ENCODE measurements at places on chromosomes 7 and 10.

GRCh38 chr10:127756264-127756663 lies 19.3 kb downstream of the FOXI2 start:
- no peak for DNase-seq

DNA sequence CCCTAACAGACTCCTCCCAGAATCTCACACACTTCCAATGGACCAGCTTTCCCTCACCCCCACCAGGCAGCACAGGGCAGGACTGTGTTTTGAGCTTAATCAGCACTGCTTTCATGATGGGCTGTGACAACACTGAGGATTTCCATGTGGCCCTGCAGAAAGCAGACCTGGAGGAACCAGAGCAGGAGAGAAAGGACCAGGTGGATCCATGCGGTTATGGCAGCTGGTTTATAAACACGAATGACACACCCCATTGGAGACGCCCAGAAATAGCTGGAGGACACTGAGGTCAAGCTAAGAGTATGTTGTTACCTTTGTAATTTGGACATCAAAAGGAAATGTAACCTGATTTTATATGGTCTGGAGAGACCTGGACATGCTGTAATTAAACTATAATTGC lies 31.7 kb upstream of the HERPUD2 start:
- no peak for DNase-seq

DNA sequence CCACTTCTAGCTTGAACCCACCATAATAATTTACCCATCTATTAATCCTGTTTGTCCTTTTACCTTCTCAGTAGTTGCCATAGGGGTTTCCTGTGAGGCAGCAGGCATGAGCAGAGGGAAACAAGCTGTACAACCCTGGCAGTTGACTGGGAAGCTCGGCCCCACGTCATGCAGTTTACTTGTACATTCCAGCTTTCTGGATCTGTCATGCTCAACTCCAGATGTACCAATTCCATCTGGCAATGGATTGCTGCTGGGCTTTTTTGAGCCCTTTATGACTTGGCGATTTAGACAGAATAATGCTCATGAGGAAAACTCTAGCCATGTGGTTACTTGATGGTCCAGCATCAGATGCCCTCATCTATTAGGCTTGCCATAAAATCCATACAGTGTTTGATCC lies 112.5 kb downstream of the GNAI1 start:
- DNase-seq: no peak

GRCh38 chr10:127735156-127735555 lies 1.8 kb upstream of the FOXI2 start:
- DNase-seq: no peak

DNA sequence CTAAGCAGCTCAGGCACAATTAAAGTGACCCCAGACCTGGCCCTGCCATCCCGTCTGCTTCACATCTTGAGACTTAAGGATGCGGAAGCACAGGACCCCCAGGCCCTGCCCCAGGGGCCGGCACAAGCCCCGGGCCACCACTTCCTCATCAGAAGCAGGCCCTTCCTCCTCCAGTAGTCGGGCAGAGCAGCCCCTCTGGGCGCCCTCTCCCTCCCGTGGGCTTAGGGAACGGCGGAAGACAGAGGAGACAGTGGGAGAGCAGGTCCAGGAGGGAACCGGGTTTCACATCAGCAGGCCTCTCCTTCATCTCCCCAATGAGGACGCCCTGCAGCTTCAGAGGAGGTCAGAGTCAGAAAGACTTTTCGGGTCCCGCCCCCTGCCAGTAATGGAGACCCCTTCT lies 135.7 kb upstream of the PPIF start:
- no peak for DNase-seq

DNA sequence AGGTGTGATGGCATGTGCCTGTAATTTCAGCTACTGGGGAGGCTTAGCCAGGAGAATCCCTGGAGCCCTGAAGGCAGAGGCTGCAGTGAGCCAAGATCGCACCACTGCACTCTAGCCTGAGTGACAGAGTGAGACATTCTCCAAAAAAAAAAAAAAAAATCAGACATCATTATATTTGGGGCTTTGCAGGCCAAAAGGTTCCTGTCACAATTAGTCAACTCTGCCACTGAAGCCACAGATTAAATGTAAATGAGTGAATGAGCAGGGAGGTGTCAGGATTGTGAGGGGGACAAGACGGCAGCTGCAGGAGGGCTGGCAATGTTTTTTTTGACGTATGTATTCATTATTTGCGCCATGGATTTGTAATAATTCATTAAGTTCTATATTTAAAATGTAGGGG lies 3.3 kb downstream of the ZNF33B start:
- DNase-seq: no peak

DNA sequence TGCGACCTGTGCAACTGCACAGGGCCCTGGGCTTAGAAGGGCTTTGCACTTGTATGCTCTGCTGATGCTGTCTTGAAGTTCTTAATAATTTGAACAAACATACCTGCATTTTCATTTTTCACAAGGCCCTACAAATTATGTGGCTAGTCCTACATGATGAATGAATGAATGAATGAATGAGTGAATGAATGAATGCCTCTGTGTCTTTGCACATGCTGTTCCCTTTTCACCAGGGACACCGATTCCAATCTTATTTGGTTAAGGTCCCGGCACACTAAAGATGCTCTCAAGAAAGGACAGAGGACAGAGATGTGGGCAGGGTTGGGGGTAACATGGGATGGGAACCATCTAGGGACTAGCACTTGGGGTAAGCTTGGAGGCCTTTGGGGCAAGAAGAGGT lies 39.4 kb upstream of the CHST3 start:
- no peak for DNase-seq

- no peak for DNase-seq
Observed at GRCh38 chr10:84825330-84825729, 496.9 kb downstream of the CCSER2 start.

DNA sequence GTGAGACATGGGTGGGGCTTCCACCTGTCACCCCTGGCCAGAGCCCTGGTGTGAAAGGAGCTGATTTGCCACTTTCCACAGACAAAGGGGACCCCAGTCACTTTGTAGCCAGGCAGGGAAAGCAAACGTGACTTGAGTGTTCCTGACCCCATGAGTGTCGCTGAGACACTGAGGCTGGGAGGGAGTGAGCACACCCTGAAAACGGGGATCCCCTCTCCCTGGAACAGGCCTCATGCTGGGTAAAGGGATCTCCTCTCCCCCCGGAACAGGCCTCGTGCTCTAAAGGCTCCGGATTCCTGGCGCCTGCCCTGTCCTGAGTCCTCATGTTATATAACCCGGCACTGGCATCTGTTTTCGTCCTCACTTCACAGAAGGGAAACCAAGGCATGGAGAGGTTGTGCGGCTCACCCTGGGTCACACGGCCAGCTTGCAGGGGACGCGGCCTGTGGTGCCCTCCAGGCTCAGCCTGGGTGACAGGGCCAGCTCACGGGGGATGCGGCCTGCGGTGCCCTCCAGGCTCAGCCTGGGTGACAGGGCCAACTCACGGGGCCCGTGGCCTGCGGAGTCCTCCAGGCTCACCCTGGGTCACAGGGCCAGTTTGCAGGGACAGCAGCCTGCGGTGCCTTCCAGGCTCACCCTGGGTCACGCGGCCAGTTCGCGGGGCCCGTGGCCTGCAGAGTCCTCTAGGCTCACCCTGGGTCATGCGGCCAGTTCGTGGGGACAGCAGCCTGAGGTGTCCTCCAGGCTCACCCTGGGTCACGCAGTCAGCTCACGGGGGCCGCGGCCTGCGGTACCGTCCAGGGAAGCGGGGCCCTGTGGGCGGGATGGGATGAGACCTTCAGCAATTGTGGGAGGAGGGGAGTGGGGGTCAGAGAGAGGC lies 104.7 kb downstream of the PDGFA start:
- no peak for DNase-seq

- DNase-seq: no peak
Observed at GRCh38 chr10:81036257-81036656, 498.6 kb downstream of the SH2D4B start.

DNA sequence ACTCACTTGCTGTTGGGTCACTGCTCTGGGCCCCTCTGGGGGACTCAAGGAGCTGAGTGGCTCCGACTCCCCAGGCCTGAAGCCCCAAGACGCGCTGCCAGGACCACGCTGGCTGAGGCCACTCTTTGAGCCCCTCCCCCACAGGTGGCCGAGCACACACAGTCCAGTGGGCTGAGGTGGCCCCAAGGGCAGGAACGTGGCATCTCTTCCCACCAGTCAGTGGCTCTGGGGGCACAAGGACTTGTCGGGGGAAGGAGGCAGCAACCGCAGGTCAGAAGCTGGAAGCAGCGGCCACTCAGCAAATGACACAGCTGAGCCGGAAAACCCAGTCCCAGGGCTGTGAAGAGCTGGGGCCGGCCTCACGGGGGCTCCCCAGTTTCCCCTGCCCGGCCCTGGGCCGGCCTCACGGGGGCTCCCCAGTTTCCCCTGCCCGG lies 24.1 kb downstream of the GRIFIN start:
- DNase-seq: no peak

DNA sequence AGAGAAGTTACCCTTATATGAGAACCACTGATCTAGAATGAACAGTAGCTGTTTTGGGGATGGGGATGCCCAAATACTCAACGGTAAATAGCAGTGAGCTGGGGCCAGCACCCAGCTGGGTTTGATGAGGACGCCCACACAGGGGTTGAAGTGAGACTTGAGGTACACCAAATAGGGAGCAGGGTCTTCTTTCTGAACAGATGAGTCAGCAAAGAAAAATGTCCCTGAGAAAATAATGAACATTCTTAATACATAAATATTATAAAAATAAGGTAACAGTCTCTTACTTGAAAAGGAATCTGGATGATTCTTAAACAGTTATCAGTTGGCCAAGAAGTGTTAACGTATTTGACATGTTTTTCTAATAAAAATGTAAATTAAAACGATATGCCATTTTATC lies 2.0 kb downstream of the PRSS37 start:
- no peak for DNase-seq

GRCh38 chr10:31154996-31155395 lies 123.3 kb upstream of the ZNF438 start:
- no peak for DNase-seq

DNA sequence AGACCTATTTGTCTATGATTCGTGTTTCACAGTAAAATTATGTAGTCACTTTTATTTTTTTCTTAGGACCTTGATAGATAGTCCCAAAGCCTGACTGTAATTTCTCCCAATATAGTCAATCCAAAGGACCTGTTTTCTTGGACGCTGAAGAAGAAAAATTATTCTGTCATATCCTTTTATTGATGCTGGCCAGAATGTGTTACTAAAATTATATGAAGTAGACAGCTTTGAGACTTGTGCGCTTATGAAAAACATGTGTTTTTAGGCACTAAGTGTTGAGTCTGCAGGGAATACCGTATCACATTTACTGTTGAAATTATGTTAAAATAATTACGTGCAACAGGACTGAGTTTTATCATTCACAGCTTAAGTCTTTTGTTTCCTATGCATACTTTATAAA lies 17.9 kb downstream of the TES start:
- DNase-seq: no peak

DNA sequence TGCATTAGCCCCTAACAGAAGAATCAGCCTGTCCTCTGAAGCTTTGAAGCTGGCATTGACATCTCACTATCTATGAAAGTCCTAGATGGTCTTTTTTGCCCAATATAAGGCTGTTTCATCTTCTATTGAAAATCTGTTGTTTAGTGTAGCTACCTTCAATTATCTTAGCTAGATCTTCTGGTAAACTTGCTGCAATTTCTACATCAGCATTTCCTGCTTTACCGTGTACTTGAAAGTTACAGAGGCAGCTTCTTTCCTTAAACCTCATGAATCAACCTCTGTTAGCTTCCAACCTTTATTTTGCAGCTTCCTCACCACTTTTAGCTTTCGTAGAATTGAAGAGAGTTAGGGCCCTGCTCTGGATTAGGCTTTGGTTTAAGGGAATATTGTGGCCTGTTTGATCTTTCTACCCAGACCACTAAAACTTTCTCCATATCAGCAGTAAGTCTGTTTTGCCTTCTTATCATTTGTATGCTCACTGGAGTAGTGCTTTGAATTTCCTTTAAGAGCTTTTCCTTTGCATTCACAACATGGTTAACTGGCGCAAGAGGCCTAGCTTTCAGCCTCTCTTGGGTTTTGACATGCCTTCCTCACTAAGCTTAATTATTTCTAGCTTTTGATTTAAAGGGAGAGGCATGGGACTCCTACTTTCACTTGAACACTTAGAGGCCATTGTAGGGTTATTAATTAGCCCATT lies 32.5 kb downstream of the ARID5B start:
- DNase-seq: no peak

DNA sequence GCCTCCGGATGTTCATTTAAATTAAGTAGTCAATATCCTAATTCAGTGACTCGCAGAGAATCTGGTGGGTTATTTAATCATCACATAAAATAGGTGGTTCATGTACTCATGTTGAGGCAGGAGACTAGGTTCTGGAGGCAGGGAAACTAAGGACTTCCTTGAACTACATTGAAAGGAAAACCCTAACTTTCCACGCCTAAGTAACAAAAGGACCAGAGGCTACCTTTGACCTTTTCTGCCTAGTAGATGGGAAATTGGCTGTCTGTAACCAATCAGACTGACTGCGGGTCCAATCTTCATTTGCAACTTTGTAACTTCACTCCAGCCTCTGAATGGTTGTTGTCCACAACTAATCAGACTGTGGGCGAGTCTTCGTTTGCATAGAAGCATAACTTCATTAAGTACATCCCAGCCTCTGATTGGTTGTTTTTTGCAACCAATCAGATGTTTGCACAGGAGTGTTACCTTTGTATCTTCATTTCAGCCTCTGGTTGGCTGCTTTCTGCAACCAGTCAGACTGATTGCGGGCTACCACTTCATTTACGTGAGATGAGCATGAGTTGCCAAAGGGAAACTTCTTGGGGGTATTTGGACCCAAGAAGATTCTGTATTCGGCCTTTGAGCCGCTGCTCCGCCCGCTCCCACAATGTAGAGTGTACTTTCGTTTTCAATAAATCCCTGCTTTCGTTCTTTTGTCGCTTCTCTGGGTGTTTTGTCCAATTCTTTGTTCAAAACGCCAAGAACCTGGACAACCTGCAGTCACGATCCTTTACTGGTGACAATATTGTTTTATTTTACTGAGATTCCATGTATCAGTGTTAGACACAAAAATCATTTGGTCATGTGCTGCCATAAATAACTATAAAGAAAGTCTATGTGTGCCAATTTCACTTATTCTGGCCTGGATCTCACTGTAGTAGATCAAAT lies 1.7 kb upstream of the ST7 start:
- DNase-seq: no peak

- no peak for DNase-seq
Observed at GRCh38 chr10:283916-284356, 148.7 kb downstream of the ZMYND11 start.

DNA sequence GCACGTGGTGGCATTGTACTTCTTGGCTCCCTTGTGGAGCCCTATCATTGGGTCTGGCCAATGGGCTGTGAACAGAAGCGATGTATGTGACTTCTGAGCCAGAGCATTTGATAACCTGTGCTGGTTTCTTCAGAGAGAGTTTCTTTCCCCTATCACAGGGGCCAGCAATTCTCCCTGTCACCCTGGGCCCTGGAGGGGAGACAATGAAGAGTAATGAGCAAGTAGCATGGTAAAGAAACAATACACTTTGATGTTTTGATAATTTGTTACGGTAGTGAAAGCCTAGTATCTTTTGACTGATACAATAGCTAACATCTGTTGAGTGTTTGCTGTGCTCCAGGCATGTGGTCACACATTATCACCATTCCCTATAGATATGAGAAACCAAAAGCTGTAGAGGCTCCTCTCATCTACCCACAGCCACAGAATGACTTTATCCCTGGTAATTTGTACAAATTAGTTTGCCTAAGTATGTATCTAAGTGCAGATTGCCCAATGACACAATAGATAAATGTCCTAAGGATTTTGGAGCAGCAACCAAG lies 113.4 kb upstream of the SVIL start:
- no peak for DNase-seq
